ENCODE measurements at places on chromosomes 1 and 21. TPM values are rescaled to one million over a fixed set of nuclear protein-coding genes. Genes with fewer than 3 reads are reported as not detected.

DNA sequence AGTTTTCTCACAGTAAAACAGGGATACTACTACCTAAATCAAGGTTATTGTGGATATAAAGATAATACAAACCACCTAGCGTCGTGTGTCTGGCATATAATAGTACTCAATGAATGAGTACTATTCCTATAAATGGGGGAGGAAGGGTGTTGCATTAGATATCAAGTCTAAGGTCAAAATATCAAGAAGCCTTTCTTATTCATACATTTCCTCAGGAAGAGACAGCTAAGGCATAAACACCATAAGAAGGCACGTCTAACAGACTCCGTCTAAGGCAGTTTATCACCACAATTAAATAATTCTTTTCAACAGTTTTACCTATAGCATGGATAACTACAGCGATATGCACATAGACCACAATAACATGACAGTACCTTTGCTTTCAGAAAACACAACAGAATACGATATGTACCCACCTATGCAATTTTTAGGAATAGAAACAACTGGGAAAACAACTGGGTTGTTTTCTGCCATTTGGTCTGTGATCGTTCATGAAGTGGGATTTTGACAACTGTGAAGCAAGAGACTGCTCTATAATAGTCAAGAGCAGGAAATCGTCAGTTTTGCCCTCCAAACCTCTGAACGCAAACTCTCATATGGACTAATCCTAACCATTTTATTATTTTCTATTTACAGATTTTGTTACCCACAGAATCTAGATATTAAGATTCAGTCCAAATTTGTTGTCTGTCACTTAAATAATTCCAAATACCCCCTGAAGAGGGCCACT, 53.1 kb downstream of the HNRNPR start:
- no peak for DNase-seq

OR14A16 gene
- not detected for total RNA-seq

GRCh38 chr1:63873751-63874150, 99.9 kb downstream of the ROR1 start:
- DNase-seq, result no peak

GRCh38 chr1:64851664-64852063, 106.8 kb downstream of the RAVER2 start:
- DNase-seq, result no peak

- peak; percentile 8 for DNase-seq
Observed at GRCh38 chr1:40315795-40316594, 1.1 kb downstream of the COL9A2 start.

GRCh38 chr1:6040861-6041415, 4.8 kb upstream of the KCNAB2 start:
- DNase-seq, result no peak

DNA sequence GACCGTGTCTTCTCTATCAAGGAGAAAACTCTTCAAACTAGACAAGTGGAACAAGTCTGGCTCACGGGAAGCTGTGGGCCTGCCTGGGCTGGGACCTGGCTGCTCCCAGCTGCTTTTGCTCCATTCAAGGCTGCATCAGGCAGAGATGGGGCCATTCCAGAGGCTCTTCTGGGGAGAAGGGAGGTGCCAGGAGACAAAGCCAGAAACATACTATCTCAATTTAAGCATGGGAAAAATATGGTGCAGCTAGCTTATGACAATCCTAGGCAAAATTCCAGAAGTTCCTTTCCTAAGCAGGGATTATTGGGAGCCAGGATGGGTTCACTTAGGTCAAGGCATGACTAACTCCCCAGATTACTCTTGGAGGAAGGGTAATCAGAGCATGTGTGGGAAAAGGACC, 90.8 kb upstream of the SLC2A1 start:
- DNase-seq, result peak; percentile 59

LCE1E gene
- not detected for total RNA-seq

SPRR2A gene
- total RNA-seq, result 1.3 TPM

DNA sequence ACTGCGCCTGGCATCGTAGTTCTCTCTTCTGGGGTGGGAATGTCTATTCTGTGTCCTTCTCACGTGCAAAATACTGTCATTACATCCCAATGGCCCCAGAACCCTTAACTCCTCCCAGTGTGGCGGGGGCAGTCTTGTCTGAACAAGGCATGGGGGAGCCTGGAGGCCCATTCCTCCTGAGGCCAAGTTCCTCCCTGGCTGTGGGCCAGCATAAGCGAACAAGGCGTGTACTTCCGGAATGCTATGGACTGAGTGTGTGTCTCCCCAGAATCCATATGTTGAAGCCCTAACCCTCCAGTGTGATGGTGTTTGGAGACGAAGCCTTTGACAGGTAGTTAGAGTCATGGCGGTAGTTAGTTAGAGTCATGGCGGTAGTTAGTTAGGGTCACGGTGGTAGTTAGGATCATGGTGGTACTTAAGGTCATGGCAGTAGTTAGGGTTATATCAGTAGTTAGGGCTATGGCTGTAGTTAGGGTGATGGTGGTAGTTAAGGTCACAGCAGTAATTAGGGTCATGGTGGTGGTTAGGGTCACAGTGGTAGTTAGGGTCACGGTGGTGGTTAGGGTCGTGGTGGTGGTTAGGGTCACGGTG, 71.0 kb downstream of the PRKCZ start:
- DNase-seq, result peak; percentile 6

DNA sequence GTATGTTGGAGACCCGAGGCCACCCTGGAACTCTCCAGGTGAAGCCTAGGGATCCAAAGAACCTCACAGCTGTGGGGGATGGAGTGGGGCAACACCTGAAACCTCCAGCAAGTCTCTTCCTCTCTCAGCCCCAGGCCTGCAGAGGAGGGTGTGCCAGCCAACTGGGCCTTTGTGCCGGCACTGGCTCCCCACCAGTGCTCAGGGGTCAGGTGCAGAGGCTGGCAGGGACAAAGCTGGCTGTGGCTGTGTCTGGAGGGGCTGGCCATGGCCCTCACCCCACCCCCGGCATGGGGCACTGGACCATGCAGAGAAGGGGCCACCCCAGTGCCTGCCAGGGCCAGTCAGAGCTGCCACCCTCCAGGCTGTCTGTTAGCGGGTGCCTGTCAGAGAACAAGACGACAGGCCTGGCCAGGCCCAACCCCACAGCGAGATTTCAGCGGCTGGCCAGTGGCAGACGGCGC, 3.9 kb downstream of the COL18A1 start:
- DNase-seq, result no peak

- DNase-seq, result no peak
Observed at GRCh38 chr21:44402323-44403105, 49.1 kb downstream of the TRPM2 start.

AMY1A gene
- under 0.01 TPM for total RNA-seq

- DNase-seq, result no peak
Observed at GRCh38 chr1:65229754-65230339, 79.5 kb upstream of the DNAJC6 start.

- peak; percentile 65 for DNase-seq
Observed at GRCh38 chr1:11550664-11551283, 71.8 kb downstream of the DISP3 start.

DNA sequence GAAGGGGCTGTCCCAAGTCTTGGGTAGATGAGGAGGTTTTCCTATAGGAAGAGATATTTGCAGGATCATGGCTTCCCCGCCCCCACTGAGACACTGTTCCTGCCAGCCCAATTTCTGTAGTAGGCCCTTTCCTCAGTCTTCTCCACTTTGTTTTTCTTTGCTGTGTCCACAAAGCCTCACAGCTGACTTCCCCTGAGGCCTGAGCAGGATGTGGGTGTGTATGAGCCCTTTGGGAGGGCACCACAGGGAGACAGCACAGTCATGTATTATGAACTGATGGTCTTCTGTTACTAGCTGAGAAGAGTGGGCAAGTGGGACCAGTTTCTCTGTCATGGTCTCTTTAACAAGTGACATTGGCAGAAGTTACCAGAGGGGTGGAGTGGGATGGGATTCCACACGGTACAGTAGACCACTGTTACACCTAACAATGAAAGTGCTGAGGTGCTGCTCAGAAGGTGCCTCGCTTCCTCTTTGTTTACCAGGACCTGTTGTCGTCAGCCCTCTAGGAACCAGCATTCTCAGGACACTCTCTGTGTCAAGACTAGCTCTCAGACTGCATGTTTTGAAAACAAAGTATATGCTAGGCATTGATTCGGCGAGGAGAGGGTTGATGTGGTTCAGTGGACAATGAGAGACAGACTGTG, 253.8 kb upstream of the HOOK1 start:
- DNase-seq, result no peak

Measured in bronchial epithelial cell (primary cell).